ENCODE measurements at places on chromosomes 3 and 15. TPM values are rescaled to one million over a fixed set of nuclear protein-coding genes. Genes with fewer than 3 reads are reported as not detected.

The P3H2 gene
- total RNA-seq = not detected

The CORO2B gene
- 0.08 TPM for total RNA-seq

The ANKUB1 gene
- total RNA-seq = not detected

The CYP8B1 gene
- total RNA-seq = not detected

The POLQ gene
- total RNA-seq = 19.8 TPM

The GABRA5 gene
- not detected for total RNA-seq

The IQCH gene
- total RNA-seq = 2.0 TPM
